K562 (cell line): ENCODE measurements at places on chromosomes 2 and 18. TPM values are rescaled to one million over a fixed set of nuclear protein-coding genes. Genes with fewer than 3 reads are reported as not detected.

The TMEM182 gene
- 5.2 and 7.6 TPM in 2 replicates for total RNA-seq

The TAF4B gene
- total RNA-seq, result 19.2 and 22.1 TPM in 2 replicates

The ECEL1 gene
- total RNA-seq, result 0.09 TPM in 1 of 2 replicates, not detected in the other

The OXER1 gene
- not detected in 2 replicates for total RNA-seq

The TMEM237 gene
- 13.5 and 14.3 TPM in 2 replicates for total RNA-seq

The CREG2 gene
- total RNA-seq, result not detected in 2 replicates

The ANKRD62 gene
- 0.44 and 0.69 TPM in 2 replicates for total RNA-seq

The POMC gene
- not detected in 2 replicates for total RNA-seq

The LYG1 gene
- total RNA-seq, result 0.91 and 1.3 TPM in 2 replicates

The PPP1CB gene
- total RNA-seq, result 113 and 118 TPM in 2 replicates

The DNER gene
- total RNA-seq, result not detected in 2 replicates

The AGPS gene
- total RNA-seq, result 95.6 and 97.1 TPM in 2 replicates

The ACYP2 gene
- 3.4 and 4.1 TPM in 2 replicates for total RNA-seq

The FTCDNL1 gene
- 0.58 and 1.0 TPM in 2 replicates for total RNA-seq

The EN1 gene
- total RNA-seq, result 2.0 and 2.5 TPM in 2 replicates

The FASTKD1 gene
- total RNA-seq, result 90.0 and 114 TPM in 2 replicates

The ABHD1 gene
- 0.18 TPM in 1 of 2 replicates, not detected in the other for total RNA-seq

The RAB11FIP5 gene
- 8.6 and 9.1 TPM in 2 replicates for total RNA-seq

The IL1B gene
- total RNA-seq, result not detected in 2 replicates

The ABCG8 gene
- total RNA-seq, result not detected in 2 replicates

The ALK gene
- not detected in 2 replicates for total RNA-seq

The NTSR2 gene
- not detected in 2 replicates for total RNA-seq
